Stimulated activated CD8-positive, alpha-beta memory T cell treated with anti-CD3 and anti-CD28 coated beads, Interleukin-15, amount 100 ng/mL, for 1 hour (primary cell): ENCODE measurements at places on chromosomes 13 and 19.

- no peak for DNase-seq
Observed at GRCh38 chr19:6239401-6239844, 40.4 kb downstream of the MLLT1 start.

- DNase-seq: no peak
Observed at GRCh38 chr19:31271306-31271911, 77.8 kb downstream of the TSHZ3 start.

GRCh38 chr19:18666784-18667183 is 16.7 kb upstream of the CRTC1 start:
- no peak for DNase-seq

- no peak for DNase-seq
Observed at GRCh38 chr19:43639519-43640423, at the start of gene CADM4. Gene CADM4 (minus strand): TSS chr19:43639850. CDS start chr19:43639790, 60 bp downstream.

DNA sequence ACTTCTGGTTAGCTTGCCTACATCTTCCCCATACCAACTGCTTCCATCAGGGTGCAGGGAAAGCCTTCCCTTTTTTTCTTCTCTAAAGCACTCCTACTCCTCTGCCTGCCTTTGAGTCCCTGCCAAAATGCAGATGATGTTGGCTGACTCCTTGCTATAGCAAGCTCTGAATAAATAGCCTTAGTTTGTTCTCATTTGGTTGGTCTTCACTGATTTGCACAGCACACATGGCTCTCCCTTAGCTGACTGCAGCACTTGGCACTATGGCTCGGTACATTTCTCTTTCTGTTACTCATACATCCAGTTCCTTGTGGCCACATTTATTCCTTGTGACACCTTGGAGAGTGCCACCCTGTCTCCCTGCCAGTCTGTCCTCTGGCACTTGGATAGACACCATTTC is 249.8 kb downstream of the DCLK1 start:
- no peak for DNase-seq

GRCh38 chr13:34466301-34466700 is 475.8 kb upstream of the NBEA start:
- no peak for DNase-seq

DNA sequence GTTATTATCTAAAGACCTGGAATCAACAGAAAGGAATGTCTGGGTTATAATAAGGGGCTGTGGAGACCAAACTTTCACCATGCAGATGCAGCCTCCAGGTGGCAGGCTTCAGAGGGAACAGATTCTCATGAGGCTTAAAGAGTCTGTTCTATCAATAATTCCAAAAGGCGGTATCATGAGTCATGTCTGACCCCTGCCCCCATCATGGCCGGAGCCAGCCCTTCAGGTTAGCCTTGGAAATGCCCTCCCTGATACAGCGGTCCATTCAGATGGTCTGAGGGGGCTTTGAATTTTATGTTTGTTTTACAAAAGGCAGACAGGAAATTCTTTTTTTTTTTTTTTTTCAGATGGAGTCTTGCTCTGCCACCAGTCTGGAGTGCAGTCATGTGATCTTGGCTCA is 21.7 kb upstream of the LAMP1 start:
- no peak for DNase-seq

DNA sequence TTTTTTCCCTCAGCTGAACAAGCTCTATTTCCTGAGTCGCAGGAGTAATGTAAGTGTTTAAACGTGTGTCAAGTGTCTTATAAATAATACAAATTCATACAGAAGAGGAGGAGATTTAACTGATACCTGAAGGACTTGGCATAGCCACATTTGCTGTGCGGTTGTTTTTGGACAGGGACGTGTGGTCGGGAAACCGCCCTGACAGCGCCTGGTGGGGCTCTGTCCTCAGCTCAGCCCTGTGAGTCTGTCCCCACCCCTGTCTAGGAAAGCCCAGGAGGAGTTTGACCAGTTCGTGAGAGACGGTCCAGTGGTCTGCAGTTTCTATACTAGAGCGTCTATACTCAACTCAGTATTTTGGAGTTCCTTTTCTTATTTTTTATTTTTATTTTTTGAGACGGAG is 16.7 kb downstream of the ZIC2 start:
- no peak for DNase-seq

GRCh38 chr13:33441015-33441414 is 155.5 kb upstream of the STARD13 start:
- DNase-seq: no peak

GRCh38 chr13:106561551-106562170 is 6.3 kb downstream of the ARGLU1 start:
- no peak for DNase-seq
